ENCODE measurements at places on chromosomes 11 and 22.
A peak's percentile ranks its signal among the peaks of the same experiment; 100 is the strongest.

GRCh38 chr22:47209547-47210023 is 447.1 kb downstream of the TBC1D22A start:
- no peak for DNase-seq

- DNase-seq, result no peak
These were observed 275.8 kb upstream of the SESN3 start for GRCh38 chr11:95506777-95507176.

- no peak for DNase-seq
These were observed 78.9 kb downstream of the FLI1 start for GRCh38 chr11:128772814-128773213.

DNA sequence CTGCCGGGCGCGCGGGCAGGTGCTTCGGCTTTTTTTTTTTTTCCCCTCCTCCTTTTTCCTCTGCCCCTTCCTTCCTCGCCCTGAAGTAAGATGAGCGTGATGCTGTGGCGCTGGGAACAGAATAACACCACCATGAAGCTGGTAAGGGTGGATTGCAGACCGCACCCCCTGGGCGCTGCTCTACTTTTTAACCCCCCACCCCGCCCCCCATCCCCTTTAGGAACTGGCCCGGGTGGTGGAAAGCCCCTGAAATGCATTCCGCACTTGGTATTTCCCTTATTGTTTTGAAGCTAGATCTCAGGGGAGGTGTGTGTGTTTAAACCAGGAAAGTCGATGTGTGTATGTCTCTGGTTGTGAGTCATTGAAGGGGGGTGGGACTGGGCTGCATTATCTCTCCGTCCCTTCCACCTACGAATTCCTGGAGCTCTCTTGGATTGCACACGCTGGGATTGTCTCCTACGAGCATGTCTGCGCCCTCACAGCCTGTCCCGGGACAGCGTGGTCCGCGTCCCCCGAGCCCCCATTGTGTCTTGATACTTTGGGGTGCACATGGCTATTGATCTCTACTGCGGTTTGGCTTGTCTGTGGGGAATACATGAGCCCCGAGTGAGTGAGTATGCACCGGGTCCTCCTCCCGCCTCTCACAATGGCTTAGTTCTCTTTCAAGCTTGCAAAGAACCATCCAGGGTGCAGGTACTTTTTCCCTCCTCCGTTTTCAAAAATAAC is 64.9 kb downstream of the NAV2 start:
- no peak for DNase-seq

- DNase-seq, result no peak
These were observed 784 bp downstream of the SULT4A1 start for GRCh38 chr22:43861529-43861928.

DNA sequence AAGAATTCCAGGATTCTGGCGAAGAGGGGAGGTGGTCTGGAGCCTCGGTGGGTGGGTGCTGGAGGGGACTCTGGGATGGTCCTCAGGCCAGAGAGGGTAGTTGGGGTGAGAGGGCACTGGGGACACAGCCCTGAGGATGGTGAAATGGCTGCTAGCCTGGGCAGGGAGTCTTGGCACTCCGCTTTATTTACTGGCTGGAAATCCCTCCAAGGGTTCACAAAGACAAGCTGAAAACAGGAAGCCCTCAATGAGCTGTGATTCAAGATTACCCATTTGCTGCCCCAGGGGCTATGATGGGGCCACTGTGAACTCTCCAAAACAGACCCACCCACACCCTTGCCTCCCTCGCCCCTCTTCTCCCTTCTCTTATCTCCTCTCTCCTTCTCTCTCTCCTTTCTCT is 71.9 kb downstream of the FBXO7 start:
- DNase-seq, result peak; percentile 55

DNA sequence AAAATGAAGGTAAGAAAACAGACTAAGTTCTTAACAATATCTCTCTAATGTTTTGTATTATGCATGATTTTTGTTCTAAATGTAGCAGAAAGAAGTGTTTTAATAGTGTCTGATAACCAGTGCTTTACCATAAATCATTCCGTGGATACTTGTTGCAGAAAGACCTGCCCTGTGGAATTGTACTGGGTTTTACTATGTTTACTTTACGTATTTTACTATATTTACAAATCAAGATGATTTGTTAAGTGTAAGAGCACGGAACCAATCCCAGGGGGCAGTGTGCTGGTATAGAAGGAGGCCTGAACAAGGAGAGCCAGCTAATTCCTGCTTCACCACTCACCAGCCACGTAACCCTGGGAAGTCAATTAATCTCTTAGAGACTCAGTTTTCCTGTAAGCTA is 1.4 kb downstream of the HTR3B start:
- DNase-seq, result no peak

GRCh38 chr11:35183326-35183925 is 44.5 kb downstream of the CD44 start:
- no peak for DNase-seq

DNA sequence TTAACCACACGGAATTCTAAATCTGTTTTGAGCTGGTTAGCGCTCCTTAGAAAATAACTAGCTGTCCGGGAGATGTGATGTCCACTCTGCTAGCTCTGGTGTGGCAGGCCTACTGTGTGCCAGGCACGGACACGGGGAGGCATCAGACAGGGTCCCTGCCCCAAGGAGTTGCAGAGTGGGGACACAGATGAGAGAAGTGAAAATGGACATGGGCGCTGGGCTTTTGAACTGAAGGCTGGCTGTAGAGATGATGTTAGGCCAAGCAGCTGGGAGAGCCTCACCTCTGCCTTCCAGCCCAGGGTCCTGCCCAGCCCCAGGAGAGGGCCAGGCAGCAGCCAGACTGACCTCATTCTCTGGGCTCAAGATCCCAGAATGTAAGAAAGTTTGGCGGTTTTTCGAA is 368.6 kb downstream of the CTTN start:
- DNase-seq, result no peak

DNA sequence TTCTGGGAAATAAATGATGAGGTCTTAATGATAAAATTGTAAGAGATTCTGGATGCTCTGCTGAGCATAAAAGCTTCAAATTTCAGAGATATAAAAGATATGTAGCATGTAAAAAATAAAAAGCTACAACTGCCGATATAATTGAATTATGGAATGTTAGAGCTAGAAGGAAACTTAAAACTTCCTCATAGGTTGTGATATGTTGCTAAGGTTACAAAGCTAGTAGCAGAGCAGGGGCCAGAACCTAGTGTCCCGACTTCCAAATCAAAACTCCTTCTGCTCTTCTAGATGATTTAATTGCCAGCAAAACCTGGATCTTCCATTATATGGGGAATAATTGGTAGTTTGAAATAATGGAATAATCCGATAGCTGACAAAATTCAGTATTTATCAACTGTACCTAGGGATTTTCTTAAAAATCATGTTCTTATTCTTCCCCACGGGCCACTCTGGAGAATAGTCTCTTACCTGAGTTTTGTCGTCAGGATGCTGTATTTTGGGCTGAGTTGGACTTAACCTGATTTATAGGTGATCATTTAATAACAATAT is at the start of gene ASCL3:
TSS of gene ASCL3 (minus strand) at position 499 of the 549 bp plus-strand sequence. CDS start 4,855 bp downstream, outside the sequence.
- no peak for DNase-seq

DNA sequence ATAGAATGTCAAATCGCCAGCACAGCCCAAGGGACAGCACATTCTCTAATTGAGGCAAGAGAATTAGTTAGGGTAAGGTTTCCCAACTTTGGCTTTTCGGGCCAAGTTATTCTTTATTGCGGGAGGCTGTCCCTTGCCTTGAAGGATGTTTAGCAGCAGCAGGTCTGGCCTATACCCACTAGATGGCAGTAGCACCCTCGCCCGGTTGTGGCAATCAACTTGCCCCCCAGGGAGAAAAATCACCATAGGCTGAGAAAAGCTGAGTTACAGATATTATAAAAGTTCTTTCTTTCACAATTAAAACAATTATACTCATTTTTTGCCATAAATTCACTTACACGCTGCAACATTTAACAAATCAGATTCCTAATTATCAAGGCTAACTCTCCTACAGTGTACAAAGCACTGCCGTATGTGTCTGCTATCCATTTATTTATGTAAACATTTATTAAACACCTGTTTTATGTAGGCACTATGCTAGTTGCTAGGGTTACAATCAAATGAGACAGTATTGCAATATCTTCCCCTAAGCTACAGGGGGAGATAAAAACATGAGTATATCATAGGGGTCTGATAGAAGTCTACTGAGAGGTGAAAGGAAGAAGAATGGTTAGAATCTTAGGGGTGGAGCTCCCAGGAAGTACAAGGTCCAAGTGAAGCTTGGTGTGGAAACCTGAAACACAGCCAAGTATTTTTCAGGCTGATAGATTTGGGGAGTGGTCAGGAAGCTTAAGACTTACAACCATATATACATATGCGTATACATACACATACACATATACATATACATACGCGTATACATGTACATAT is 452.3 kb downstream of the RAB38 start:
- peak; percentile 41 for DNase-seq

DNA sequence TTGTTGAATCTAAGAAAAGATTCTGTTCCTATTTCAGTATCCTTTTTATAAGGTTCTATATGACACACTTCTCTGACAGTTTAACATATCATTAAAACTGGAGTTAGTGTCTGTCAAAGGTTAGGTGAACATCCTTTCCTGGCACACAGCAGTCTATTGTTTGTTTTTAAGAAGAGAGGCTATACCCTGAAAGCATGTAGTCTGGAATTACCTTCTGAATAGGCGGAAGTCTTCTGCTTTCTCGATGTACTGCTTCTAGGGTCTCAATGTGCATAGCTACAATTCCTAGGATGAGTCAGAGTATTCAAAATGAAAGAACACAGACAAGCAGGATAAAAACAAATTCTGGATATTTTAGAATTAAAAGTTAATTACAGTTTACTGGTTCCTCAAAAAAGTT is 188.6 kb downstream of the SWAP70 start:
- no peak for DNase-seq

GRCh38 chr22:30424534-30425326 is 838 bp upstream of the MTFP1 start:
- peak; percentile 70 for DNase-seq

- no peak for DNase-seq
These were observed 8.1 kb upstream of the PANX2 start for GRCh38 chr22:50162391-50162956.

GRCh38 chr11:60905551-60906113 is 753 bp downstream of the PRPF19 start:
- peak; percentile 34 for DNase-seq

DNA sequence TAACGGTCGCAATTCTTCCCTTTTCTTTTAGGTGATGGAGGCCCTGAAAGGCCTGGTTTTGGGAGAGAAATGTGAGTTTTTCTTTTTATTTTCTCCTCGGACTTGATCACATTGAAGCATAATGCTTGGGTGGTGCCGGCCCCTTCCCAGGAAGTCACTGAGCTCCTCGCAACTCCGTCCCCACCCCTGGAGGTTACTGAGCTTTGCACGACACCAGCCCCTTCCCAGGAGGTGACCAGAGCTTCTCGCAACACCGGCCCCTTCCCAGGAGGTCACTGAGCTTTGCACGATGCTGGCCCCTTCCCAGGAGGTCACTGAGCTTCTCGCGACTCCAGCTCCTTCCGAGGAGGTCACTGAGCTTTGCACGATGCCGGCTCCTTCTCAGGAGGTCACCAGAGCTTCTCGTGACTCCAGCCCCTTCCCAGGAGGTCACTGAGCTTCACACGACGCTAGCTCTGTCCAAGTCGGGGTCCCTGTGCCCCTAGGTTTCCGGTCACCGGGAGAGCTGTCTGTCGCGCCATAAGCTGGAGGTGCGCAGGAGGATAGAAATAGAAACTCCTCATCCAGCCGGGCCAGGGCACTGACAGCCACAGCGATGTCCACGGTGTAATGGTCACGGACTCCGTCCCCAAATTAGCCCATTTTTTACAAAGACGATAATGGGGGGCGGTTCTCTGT is 586.4 kb downstream of the BRD1 start:
- no peak for DNase-seq

DNA sequence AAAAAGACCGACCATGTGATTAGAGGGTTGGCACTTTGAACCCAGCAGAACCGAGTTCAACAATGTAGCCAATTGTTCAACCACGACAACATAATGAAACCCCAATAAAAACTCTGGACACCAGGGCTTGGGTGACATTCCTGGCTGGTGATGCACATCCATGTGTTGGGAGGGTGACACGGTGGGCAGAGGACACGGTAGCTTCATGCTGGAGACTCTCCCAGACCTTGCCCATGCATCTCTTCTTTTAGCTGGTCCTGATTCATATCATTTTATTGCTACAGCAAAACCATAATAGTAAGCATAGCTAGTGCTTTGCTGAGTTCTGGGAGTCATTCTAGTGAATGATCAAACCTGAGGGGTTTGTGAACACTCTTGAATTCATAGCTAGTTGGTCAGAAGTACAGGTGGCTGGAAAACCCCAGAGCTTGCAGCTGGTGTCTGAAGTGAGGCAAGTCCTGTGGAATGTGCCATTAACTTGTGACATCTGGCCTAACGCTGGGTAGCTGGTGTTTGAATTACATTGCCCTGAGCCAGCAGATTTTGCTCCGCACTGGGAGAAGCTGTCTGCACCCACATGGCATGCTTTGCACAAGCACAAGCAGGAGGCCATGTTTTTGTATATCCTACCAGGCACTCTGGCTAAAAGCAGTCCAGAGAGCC is 14.0 kb downstream of the RPUSD4 start:
- DNase-seq, result no peak

- peak; percentile 28 for DNase-seq
These were observed 31.9 kb downstream of the FLI1 start for GRCh38 chr11:128725630-128726319.

DNA sequence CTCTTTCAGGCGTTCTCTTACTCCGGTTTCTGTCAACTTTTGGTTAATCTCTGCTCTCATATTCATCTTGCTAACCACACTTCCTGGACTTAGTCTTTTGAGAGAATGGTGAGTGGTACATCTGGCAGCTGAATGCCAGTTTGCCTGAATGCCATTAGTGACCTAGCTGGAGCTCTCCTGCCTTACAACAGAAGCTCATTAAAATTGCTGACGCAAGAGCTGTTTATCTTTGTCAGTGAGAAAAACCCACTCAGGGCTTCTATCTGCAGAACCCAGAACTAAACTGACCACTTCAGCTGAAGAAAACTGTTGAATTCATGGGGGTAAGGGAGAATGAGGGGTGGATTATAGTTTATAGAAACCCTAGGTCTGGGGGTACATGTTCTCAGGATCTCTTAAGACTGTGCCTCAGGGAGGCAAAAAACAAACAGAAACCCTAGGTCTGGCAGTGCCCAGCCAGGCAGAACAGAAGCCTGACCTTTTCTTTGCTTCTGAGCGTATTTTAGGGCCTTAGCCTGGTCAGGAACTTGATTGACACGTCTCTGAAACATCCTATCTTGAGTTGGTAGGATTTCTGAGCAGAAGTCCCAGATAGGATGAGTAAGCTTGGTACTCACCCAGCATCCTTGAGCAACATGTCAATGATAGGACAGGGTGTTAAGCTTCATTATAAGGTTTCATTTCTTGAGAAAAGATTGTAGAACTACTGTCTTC is 52.8 kb upstream of the YWHAH start:
- peak; percentile 81 for DNase-seq
